NCI-H1048 (cell line): ENCODE measurements at places on chromosomes 12 and 14.

GRCh38 chr14:93051600-93052546 lies 63.9 kb downstream of the ITPK1 start:
- DNase-seq, result no peak

DNA sequence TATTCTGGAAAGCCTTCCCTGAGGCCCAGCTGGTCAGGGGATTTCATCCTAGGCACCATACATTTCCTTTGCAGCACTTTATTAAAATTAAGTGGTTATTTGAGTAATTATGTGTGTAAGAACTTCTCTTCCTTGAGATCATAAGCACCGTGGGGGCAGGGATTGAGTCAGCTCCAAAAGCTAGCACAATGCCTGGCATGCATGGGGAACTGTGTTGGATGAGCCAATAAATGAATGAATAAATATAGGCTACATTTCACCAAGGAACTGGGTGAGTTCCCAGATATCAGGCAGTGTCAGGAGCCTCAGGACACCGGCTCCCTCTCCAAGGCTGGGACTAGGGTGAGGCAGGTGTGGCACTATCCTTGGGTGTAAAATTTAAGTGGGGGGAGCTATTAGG lies 82.8 kb upstream of the FBXO21 start:
- DNase-seq, result no peak

DNA sequence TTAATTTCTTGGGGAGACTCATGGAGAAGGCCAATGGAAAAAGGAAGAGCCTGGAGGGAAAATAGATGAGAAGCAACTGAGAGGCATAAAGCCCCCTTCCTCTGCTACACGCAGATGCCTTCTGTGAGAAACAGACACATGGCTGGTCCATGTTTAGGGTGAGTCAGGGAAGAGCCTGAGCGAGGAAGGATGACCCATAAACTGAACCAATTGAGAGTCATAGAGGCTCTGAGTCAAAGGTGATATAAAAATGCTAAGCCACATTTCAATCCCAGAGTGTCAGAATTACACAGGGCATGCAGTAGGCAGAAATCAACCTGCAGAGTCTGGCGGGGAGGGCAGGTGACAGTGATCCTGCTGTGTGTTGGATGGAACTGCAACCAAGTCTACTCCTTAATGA lies 30.1 kb upstream of the NEDD1 start:
- DNase-seq, result no peak

- DNase-seq, result no peak
Observed at GRCh38 chr14:52434955-52435354, 117.3 kb downstream of the TXNDC16 start.

GRCh38 chr14:69325646-69326265 lies 65.8 kb downstream of the GALNT16 start:
- DNase-seq, result no peak

DNA sequence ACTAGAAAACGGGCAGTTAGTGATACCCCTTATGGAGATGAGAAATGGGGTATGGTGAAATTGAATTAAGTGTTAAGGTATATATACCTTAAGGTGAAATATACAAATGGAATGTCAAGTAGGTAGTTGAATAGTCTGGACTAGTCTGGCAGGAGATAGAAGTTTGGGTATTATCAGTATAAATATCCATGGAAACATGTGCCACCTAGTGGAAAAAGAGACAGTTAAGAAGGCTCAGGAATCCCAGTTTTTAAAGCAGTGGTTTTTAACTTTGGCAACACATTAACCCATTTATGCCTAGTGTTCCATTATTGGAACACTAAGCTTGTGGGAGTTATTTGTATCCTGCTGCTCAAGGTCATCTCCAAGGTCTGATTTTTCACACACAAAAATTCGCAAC lies 38.6 kb upstream of the TPH2 start:
- no peak for DNase-seq

- no peak for DNase-seq
Observed at GRCh38 chr12:121729021-121729420, 16.5 kb downstream of the TMEM120B start.

DNA sequence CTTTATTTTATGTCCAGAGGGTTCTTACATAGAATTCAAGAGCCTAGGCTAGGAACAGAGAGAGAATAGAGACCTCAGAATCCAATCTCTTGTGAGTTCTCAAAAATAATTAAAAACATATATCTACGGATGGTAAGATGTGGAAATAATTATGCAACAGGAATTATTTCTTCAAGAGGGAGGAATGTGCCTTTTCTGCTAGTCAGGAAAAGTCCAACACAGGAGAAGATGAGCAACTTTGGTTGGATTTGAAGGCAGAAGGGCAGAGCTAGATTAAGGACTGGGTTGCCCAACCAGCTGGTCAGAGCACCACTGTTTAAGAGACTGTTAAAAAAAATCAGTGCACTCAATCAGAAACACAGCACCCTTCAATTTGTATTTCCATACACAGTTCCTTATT lies 365.5 kb downstream of the ETNK1 start:
- DNase-seq, result no peak

DNA sequence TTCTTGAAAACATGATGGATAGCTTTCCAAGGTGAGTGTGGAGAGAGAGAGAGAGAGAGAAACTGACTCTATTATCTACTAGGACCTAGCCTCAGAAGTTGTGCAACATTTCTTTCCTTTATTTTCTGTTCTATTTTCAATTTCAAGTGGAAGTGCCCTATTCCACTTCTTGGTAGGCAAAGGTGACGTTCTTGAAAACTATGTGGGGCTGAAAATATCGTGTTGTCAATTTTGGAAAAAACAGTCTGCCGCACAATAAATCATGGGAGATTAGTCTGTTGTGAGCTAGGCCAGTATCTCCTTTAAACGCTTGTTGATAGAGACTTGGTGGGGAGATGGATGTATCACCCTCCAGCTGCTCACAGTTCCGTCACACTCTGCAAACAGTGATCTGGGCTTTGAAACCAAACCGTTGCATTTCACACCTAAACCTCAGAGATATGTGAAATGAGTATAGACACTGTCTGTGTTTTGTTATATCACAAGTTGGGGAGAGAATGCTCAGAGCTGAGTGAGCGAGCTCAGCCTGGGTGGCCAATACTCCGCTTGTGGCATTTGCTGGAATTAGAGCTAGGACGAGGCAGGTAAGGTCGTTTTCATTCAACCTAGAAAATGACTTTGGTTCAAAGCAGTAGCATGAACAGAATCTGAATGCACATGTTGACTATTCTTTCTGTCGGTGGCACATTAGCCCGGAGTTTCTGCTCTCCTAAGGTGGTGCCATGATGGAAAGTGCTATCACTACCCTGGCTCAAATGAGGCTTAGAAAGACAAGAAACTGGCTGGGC lies 75.1 kb upstream of the ST8SIA1 start:
- no peak for DNase-seq

DNA sequence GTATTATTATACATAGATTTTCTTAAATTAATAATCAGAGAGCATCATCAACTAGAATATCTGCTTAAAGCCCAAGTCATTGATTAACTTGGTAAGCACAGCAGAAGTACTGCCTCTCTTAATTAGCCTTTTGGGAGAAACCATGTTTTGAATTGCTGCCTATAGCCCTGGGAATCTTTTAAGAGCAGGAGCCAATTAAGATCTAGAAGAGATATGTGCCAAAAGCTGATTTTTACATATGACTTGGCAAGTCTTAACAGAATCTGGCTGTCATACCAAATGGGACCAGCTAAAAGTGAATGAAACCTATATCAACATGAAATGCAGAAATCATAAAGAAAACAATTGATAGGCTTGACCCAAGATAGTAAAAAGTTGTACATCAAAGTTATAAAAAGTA lies 23.2 kb upstream of the WNK1 start:
- no peak for DNase-seq

- no peak for DNase-seq
Observed at GRCh38 chr12:89117448-89118034, 234.8 kb downstream of the DUSP6 start.

DNA sequence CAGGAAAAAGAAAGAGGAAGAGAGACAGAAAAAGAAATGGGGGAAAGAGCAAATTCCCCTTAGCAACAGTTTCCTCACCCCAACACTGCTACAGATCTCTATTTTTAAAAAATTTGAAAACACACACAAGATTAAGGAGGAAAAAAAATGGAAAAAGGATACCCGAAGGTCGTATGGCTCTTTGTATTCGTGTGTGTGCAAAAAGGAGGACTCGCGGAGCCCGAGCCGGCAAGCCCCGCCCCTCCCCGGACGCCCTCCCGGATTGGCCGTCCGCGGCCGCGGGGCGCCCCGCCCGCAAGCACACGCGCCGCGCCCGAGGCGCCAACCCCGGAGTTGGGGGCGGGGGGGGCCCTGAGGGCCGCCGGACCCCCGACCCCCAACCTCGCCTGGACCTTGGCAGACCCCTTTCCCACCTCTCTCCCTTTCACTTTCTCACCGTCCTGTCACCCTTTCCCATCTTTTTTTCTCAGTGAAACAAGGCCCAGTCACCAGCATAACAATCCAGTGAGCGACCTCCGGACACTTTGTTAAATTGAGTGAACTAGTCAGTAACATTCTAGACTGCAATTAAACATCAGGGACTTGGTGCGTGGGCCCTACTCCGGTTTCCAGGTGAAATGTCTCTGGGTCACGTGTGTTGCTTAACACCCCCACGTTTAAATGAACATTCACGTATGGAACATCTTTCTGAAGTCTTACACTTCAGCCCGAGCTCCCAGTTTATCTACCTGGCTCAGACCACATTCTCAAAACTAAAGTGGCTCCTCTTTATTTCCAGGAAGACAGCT lies at the start of gene C14orf93:
Gene C14orf93, minus strand, starts transcription at position 205 of the 788 bp plus-strand sequence. CDS start 11,120 bp downstream, outside the sequence.
- peak; percentile 24 for DNase-seq

DNA sequence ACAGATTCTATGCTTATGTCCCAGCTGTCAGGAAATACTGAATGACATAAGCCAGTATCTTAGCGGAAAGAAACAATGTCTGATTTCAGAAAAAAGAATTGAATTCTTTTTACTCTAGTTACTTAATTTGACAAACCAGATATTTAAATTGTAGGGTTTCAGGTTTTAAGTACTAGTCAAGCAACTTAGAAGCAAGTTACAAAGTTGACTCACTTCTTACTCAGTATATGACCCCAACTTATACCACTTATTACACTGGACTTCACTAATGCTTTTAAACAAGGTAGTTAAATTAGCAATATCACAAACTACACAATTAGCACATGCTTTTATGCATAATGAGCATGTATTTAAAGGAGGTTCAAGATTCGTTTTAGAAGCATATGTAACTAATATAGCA lies 7.1 kb downstream of the GMFB start:
- DNase-seq, result no peak

GRCh38 chr12:128961957-128962356 lies 108.7 kb downstream of the GLT1D1 start:
- no peak for DNase-seq
